Activated naive CD4-positive, alpha-beta T cell treated with anti-CD3 and anti-CD28 coated beads, Interleukin-2, amount 10 ng/mL, durations not matched to agents 7 days and 5 days (primary cell): ENCODE measurements at places on chromosomes 3 and 15.

- H3K27me3 ChIP-seq: no peaks in the 10 kb centered on the region
- H3K36me3 ChIP-seq: peaks cover 90% of the 10 kb centered on the region
- H3K4me1 ChIP-seq: peaks cover 95% of the 10 kb centered on the region
- peak; percentile 40 for DNase-seq
These were observed 6.7 kb downstream of the RASGRP1 start for GRCh38 chr15:38557921-38558320.

DNA sequence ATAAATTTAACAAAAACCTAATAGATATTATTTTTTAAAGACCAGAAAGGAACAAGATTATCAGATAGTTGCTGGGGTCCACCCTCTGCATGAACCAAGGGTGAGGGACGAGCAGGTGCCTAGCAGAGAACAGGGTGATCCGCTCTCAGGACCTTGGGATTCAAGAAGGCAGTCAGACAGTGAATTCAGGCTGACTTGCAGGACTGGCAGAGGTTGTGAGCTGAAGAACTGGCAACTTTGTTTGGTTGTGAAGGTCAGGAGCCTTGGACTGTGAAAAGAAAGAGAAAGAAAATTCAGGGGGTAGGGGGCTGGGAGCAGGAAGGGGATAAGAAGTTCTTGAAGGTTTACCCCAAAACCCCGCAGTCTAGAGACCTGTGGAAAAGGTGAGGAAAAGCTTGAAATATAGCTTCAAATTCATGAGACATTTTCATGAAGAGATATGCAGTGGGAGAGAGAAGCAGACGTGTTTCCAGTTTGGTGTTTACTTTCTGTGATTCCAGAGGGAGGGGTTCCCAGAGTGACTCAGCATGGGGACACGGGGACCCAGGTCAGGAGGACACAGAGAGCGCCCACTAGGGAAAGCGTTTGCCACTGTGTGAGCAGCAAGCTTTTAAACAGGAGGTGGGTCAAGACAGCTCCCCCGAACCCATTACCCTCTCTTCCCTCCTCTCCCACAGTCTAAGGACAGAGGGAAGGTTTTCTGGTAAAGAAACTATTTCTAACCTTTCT, 217.2 kb upstream of the UMPS start:
- no peaks in the 10 kb centered on the region for H3K4me1 ChIP-seq
- H3K27ac ChIP-seq: no peak overlapping the region
- H3K27me3 ChIP-seq: peaks cover 37% of the 10 kb centered on the region
- no peak for DNase-seq
- no peaks in the 10 kb centered on the region for H3K36me3 ChIP-seq

DNA sequence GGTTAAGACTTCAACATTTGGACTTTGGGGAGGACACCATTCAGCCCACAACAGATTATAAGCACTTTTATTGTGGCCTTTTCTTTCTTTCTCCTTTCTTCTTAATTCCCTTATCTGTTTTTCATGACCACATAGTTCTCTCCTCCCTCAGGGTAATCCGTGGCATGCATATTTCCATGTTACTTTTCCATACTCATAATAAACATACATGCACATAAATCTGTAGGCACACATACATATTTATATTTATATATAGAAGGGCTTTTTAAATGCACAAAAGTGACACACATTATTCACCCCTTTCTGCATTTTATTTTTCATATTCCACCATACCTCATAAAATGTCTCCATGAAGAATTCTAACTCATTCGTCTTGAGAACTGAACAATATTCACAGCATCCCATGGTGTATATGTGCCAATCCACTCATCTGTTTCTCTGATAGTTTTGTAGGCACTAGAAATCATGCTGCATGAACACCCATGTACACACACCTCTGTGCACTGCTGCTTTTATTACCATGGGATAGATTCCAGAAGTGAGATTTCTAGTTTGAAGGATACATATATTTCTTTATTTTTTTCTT, 38.1 kb upstream of the GADL1 start:
- no peak for DNase-seq
- no peak overlapping the region for H3K4me3 ChIP-seq
- peaks cover 6% of the 10 kb centered on the region for H3K4me1 ChIP-seq
- no peak overlapping the region for H3K27ac ChIP-seq

DNA sequence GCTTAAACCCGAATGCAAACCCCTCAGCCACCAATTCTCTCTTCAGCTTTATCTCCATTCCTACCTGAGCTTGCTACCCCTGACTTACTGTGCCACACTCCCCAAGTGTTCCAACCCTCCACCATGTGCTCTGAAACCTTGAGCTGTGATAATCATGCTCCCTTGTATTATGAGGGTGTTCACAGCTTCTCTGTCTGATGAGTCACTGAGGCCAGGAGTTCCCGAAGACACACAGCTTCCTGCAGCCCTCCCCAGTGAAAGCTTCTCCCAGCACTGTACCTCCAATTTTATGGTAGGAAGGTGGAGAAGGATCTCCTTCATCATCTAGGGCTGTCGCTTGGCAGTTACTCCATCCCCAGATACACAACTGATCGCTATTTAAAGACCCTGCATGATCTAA, 24.9 kb downstream of the STAC start:
- no peak overlapping the region for H3K27ac ChIP-seq
- DNase-seq: no peak
- no peaks in the 10 kb centered on the region for H3K27me3 ChIP-seq
- no peak overlapping the region for H3K4me3 ChIP-seq

DNA sequence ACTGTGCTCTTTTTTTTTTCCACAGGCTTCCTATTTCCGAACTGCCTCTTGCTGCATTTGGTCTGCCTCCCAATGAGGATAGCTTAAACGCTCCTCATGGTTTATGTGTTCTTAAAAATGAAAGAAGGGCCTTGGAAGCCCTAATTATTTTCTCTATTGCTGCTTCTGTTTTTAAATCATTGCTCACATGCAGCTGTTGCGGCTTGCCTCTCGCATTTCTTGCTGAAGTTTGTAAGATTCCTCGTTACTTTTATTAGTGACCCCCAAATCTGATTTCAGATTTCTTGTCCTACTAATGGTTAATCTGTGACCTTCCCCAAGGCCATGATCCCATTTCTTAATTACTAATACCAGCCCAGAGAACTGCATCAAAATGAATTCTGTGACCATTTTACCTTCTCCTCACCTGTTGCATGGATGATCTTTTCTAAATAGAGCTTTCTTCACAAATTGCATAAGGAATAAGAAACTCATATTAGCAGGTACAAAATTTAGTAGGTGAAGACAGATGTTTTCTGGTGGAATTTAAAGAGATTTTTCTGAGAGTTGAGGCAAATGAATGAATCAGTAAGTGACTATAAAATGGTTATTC, 1.8 kb downstream of the UBE2E1 start:
- H3K4me1 ChIP-seq: peaks cover 55% of the 10 kb centered on the region
- peak overlapping the region; percentile 93 for H3K4me3 ChIP-seq
- H3K36me3 ChIP-seq: peaks cover 46% of the 10 kb centered on the region
- DNase-seq: no peak
- H3K27me3 ChIP-seq: peaks cover 34% of the 10 kb centered on the region

DNA sequence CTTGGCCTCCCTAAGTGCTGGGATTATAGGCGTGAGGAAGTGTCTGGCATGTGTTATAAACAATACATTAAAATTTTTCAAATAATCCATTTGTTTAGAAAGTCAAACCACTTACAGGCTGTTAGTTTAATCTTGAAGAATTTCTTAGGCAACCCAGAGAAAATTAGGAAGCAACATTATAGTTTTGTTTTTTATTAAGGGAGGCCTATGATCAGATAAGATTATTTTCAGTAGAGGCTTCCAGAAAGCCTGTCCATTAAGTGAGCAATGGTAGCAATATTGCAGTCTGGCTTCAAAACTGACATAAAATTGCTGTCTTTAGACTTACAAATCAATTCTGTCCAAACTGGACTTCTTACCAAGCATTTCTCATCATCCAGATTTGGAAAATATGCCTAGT, 49.6 kb downstream of the CD47 start:
- peaks cover 3% of the 10 kb centered on the region for H3K4me1 ChIP-seq
- no peaks in the 10 kb centered on the region for H3K27me3 ChIP-seq
- H3K27ac ChIP-seq: no peak overlapping the region
- no peak overlapping the region for H3K4me3 ChIP-seq
- peaks cover 50% of the 10 kb centered on the region for H3K36me3 ChIP-seq

- H3K4me1 ChIP-seq: peaks cover 2% of the 10 kb centered on the region
- H3K4me3 ChIP-seq: no peak overlapping the region
- no peak overlapping the region for H3K27ac ChIP-seq
- no peaks in the 10 kb centered on the region for H3K36me3 ChIP-seq
- peak; percentile 77 for DNase-seq
- peaks cover 6% of the 10 kb centered on the region for H3K27me3 ChIP-seq
These were observed 76.9 kb upstream of the ABI3BP start for GRCh38 chr3:101069901-101070798.

DNA sequence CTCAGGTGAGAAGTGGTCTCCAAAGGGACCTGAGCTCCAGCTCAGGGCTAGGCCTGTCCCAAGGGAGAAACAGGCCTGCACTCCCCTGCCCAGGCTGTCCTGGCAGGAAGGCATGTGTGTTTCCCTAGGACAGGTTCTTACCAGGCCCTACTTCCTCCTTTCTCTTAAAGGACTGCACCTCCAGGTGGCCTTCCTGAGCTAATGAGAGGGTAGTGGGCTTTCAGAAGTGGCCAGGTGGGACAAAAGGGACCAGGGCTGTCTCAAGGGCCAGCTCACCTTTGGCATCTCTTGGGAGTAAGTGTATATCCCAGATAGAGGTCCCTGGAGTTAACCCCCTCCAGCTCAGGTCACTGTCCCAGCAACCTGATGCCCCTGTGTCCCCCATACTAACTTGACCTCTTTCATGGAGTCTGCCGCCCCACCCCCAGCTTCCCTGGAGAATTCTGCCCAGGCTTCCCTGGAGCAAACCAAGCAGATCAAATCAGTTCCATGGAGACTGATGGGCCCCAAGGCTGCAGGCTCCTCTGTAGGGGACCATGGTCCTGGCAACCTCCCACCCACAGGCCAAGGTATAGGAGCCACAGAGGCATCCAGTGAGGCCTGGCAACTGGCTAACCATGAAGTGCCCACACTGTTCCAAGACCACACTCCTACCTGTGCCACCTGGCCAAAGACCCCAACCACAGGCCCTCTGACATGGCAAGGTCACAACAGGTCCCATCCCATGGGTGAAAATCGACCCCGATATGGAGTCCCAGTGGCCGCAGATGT, 67.6 kb downstream of the ZNF445 start:
- no peaks in the 10 kb centered on the region for H3K27me3 ChIP-seq
- no peaks in the 10 kb centered on the region for H3K36me3 ChIP-seq
- H3K4me1 ChIP-seq: no peaks in the 10 kb centered on the region
- no peak for DNase-seq
- H3K4me3 ChIP-seq: no peak overlapping the region

- H3K36me3 ChIP-seq: no peaks in the 10 kb centered on the region
- DNase-seq: no peak
- no peak overlapping the region for H3K4me3 ChIP-seq
- no peak overlapping the region for H3K27ac ChIP-seq
These were observed 314.7 kb upstream of the ATP10A start for GRCh38 chr15:26177816-26178215.

- no peaks in the 10 kb centered on the region for H3K36me3 ChIP-seq
- no peak overlapping the region for H3K4me3 ChIP-seq
- peaks cover 11% of the 10 kb centered on the region for H3K4me1 ChIP-seq
- peaks cover 3% of the 10 kb centered on the region for H3K27me3 ChIP-seq
These were observed 13.4 kb downstream of the APBA2 start for GRCh38 chr15:28899061-28899738.

DNA sequence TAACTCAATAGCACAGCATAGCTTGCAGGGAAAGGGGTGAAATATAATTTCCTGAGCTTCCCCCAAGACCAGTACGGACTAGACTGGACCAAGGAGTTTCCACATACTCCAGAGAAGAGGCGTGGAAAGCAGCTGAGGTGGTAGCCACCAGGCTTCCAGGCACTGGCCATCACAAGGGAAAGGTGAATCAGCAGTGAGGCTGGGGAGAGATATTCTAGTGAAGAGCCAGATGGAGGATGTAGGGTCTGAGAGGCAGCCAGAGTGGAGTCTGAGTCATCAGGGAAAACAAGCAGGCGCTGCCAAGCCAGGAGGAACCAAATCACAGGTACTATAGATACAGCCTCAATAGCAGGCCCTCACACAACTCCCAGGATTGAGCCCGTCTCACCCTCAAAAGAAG, 9.6 kb upstream of the RASA2 start:
- H3K4me3 ChIP-seq: no peak overlapping the region
- H3K4me1 ChIP-seq: peaks cover 37% of the 10 kb centered on the region
- DNase-seq: no peak
- H3K27me3 ChIP-seq: peaks cover 39% of the 10 kb centered on the region
- H3K27ac ChIP-seq: no peak overlapping the region

GRCh38 chr15:78682693-78683410, 41.8 kb upstream of the CHRNB4 start:
- no peak overlapping the region for H3K4me3 ChIP-seq
- H3K4me1 ChIP-seq: no peaks in the 10 kb centered on the region
- no peak overlapping the region for H3K27ac ChIP-seq

DNA sequence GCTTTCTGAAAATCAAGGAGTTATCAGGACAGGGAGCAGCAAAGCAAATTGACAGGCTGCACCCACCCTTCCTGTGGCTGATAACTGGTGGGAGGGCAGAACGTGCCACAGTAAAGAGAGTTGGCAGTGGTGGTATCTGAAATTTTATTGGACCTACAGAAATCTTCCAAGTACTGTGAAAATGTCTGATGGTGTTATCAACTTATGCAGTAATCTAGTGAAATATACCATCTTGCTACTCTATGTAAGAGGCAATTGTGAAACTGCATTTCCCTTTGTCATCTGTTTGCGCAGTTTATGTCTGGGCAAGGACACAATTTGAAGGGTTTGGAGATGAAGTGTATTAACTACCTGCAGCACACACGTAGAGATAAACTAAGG, 1.5 kb downstream of the PLCL2 start:
- peaks cover 56% of the 10 kb centered on the region for H3K4me1 ChIP-seq
- peak overlapping the region; percentile 95 for H3K27ac ChIP-seq
- H3K36me3 ChIP-seq: peaks cover 28% of the 10 kb centered on the region
- peak overlapping the region; percentile 96 for H3K4me3 ChIP-seq
- H3K27me3 ChIP-seq: peaks cover 4% of the 10 kb centered on the region
- peak; percentile 56 for DNase-seq

DNA sequence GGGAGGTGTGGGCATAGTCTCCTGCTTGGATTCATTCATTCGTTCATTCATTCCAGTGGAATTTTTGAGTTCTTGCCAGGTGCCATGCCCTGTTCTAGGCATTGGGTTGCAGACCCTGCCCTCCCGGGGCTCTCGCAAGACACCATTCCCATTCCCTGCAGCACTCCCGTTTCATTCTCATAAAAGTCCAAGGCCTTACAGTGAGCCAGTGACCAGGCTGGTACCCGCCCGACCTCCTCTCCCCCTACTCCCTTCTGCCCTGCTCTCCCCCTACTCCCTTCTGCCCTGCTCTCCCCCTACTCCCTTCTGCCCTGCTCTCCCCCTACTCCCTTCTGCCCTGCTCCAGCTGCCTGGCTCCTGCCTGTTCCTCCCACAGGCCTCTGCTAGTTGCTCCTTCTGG, 41.9 kb downstream of the AMOTL2 start:
- no peak overlapping the region for H3K27ac ChIP-seq
- H3K27me3 ChIP-seq: peaks cover 24% of the 10 kb centered on the region
- no peak overlapping the region for H3K4me3 ChIP-seq
- no peaks in the 10 kb centered on the region for H3K4me1 ChIP-seq

DNA sequence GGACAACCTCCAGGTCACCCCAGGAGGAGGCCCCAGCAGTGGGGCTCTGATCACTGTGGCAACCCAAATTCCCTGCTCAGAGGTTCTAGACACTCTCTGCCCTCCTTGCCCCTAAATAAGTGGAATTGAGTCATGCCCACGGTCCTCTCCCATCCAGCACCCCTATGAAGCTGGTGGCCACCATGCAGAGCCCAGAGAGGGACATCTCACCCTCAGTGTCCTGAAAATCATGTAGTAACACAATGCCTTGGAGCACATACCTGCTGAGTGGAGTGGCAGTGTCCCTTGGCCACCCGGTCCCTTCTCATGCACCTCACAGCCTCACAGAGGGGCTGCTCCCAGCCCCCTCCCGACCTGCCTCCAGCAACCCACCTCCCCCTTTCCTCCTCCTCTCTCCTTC, 114.3 kb upstream of the MEF2A start:
- no peak for DNase-seq
- peaks cover 62% of the 10 kb centered on the region for H3K27me3 ChIP-seq
- H3K27ac ChIP-seq: peak overlapping the region; percentile 67
- no peak overlapping the region for H3K4me3 ChIP-seq
- peaks cover 44% of the 10 kb centered on the region for H3K4me1 ChIP-seq
